ENCODE measurements at places on chromosomes 11 and 22. TPM values are rescaled to one million over a fixed set of nuclear protein-coding genes. Genes with fewer than 3 reads are reported as not detected.

DNA sequence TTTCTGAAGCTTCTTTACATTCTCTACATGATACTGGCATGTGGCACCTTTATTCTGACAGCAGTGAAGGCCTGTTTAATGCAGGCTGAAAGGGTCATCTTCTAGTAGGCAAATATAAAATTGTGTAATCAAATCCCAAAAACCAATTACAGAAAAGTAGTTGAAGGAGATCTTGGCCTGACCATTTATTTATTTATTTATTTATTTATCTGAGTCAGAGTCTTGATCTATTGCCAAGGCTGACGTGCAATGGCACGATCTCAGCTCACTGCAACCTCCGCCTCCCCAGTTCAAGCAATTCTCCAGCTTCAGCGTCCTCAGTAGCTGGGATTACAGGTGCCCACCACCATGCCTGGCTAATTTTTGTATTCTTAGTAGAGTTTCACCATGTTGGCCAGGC lies 22.7 kb upstream of the CECR2 start:
- DNase-seq: no peak

- no peak for DNase-seq
Observed at GRCh38 chr11:35304386-35304775, 115.0 kb downstream of the SLC1A2 start.

- DNase-seq: no peak
Observed at GRCh38 chr22:19738664-19739447, 15.5 kb downstream of the GP1BB start.

DNA sequence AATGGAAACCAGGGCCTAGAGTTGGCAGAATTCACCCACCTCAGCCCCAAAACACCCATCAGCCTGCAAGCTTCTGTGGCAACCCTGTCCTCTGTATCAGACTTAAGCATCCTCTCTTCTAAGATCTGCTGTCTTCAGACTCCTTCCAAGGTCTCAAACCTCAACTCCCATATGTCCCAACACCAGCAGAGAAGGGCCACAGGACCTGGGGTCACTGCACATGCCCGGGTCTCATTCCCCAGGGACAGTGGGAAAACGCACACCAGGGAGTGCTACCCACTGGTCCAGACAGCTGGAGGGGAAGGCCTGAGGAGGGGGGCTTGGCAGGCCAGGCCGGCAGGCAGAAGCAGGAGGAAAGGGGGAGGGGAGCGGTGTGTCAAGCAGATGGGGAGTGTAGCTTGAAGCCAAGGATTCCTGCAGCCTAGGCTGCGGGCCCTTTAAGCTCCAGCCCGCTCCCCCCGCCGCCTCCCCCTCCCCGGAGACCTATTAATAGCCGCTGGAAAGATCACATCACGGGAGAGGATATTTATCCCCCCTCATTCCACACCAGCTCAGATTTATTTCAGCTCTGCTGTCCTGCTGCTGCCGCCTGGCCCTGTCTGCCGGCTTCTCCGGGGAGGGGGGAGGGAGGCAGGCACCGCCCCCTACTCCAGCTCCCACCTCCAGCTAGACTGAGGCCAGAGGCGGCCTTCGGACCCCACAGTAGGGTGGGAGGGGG lies 16.7 kb downstream of the BCL9L start:
- DNase-seq: peak; percentile 78

DNA sequence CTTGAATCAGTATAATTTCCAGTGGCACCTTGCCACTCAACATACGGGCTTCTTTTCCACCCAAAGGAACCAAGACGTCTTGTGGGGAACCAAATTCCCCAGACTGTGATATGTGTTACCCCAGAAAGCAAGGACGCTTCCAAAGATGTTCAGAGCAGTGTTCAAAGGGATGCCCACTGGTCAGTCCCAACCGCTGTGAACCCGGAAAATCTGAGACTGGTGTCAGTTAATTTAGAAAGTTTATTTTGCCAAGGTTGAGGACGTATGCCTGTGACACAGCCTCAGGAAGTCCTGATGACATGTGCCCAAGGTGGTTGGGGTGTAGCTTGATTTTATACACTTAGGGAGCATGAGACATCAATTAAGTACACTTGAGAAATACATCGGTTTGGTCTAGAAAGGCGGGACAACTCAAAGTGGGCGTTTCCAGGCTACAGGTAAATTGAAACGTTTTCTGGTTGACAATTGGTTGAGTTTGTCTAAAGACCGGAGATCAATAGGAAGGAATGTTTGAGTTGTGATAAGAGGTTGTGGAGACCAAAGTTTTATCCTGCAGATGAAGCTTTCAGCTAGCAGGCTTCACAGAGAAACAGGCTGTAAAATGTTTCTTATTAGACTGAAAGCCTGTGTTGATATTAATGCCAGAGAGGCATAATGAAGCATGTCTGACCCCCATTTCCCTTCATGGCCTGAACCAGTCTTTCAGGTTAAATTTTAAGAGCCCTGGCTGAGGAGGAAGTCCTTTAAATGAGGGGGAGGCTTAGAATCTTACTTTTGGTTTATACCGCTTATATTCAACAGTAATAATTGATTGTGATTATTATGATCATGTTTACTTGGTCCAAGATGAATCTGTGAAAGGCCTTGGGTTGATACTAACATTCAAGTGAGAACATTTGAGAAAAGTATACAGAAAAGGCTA lies 6.8 kb downstream of the APOL3 start:
- DNase-seq: no peak

Gene POTEH
- total RNA-seq: not detected

Gene PRRG4
- 2.2 TPM for total RNA-seq

Gene CLTCL1
- total RNA-seq: 16.6 TPM
